Activated naive CD8-positive, alpha-beta T cell treated with anti-CD3 and anti-CD28 coated beads, Interleukin-2, amount 50 U/mL, for 16 hours (primary cell): ENCODE measurements at places on chromosomes 4 and X.

DNA sequence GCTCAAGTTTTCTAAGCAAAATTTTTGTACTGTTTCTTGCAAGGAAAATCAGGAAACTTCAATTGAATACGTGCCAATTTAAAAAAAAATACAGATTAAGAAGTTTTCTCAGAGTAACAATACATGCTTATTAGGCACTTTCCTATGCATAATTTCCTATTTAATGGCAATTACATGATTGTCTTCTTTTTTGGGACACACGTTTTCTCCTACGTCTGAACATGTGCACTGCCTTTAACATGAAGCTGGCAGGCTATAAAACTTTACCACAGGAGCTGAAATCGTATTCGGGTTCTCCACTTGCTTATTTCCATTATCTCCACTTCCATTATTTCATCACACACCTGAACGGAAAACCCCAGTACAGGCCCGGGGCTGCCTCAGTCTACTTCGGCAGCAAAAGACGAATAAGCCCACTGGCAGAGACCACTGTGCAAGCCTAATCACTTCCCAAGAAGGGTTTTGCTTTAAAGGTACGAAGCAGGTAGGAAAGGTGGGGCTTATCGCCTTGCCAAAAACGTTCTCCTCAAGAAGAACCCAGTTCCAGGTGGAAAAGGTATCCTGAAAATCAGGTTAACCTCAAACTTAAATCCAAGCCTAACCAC lies 575 bp downstream of the RCHY1 start:
- DNase-seq: no peak

DNA sequence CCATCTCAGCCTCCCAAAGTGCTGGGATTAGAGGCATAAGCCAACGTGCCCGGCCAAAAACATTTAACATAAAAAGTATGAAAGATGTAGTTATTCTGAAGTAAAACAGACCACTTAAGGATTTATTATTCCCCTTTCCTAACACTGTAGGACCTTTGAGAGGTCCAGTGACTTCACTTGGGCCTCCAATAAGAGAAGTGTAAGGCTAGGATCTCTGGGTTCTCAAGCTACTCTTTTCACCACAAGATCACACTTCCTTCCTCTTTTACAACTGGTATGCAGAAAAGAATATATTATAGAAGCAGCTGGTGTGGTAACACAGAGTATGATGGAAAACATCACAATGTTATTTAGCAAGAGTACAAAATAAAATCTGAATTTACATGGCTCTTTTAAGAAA lies 30.2 kb upstream of the CCNG2 start:
- no peak for DNase-seq

- DNase-seq: no peak
These were observed 1.4 kb downstream of the HAND2 start for GRCh38 chr4:173528378-173529321.

- DNase-seq: no peak
These were observed 183.4 kb upstream of the ATOH1 start for GRCh38 chr4:93645120-93645519.

- DNase-seq: no peak
These were observed 244.3 kb downstream of the RBMX2 start for GRCh38 chrX:130645955-130646583.
